Spleen (tissue), 13 donors: ENCODE measurements at places on chromosomes 7 and 10. TPM values are rescaled to one million over a fixed set of nuclear protein-coding genes. Genes with fewer than 3 reads are reported as not detected.

DNA sequence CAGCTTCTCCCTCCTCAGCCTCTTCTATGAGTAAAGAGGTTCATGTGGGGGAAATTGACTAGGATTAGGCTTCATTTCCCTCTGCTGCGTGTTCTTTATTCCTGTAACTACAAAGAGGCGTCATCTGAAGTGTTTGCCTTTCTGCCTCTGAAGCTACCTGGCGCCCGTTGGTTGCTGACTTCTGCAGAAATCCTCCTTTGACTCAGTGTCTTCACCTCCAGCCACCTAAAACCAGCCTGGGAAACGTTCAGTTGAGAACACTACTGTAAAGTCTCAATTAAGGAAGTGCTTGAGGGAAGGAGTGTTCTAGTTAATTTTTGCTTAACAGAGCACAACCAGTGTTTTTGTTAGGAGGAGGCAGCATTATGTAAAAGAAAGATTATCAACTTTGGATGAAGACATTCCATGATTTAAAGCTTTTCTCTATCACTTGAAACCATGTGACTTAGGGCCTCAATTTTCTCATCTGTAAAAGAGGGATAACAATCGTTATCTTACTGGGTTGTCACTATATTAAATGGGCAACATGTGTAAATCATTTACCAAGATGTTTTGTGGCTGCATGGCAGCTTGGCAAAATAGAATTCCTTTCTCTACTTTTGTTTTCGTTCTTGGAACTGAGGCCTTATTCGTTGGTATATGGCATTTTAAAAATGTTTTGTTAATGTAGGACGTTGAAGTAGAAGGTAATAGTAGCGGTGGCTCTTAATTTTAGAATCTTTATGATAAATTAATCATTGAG lies 642.9 kb downstream of the SDK1 start:
- no peaks in the 10 kb centered on the region for H3K36me3 ChIP-seq
- H3K4me3 ChIP-seq = no peak overlapping the region
- H3K27ac ChIP-seq = peak overlapping the region; percentile 78
- no peaks in the 10 kb centered on the region for H3K27me3 ChIP-seq

Gene SLC29A3
- 7.5 TPM for total RNA-seq

DNA sequence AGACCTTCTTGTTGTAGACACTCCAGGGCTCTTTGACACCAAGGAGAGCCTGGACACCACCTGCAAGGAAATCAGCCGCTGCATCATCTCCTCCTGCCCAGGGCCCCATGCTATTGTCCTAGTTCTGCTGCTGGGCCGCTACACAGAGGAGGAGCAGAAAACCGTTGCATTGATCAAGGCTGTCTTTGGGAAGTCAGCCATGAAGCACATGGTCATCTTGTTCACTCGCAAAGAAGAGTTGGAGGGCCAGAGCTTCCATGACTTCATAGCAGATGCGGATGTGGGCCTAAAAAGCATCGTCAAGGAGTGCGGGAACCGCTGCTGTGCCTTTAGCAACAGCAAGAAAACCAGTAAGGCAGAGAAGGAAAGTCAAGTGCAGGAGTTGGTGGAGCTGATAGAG lies 5.5 kb downstream of the GIMAP7 start:
- H3K36me3 ChIP-seq = peaks cover 16% of the 10 kb centered on the region
- peak overlapping the region; percentile 59 for H3K4me3 ChIP-seq
- no peaks in the 10 kb centered on the region for H3K27me3 ChIP-seq

DNA sequence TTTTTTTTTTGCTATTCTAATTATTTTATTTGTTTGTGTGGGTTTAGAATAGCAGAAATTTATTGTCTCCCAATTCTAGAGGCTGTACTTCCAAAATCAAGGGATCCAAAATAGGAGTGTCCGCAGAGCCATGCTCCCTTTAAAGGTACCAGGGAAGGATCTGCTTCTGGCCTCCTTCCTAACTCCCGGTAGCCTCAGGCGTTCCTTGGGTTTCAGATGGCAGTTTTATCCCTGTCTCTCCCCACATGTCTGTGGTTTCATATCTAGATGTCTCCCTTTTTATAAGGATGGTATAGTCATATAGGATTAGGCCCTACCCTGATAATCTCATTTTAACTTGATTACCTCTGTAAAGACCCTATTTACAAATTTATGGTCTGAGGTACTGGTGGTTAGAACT lies 48.4 kb downstream of the BMPR1A start:
- no peak for DNase-seq
- no peak overlapping the region for H3K27ac ChIP-seq
- H3K4me3 ChIP-seq = no peak overlapping the region
- H3K4me1 ChIP-seq = no peaks in the 10 kb centered on the region

- H3K4me3 ChIP-seq = no peak overlapping the region
- H3K27ac ChIP-seq = no peak overlapping the region
- no peaks in the 10 kb centered on the region for H3K4me1 ChIP-seq
- no peaks in the 10 kb centered on the region for H3K36me3 ChIP-seq
Observed at GRCh38 chr7:73387221-73387828, 46.3 kb upstream of the FZD9 start.

DNA sequence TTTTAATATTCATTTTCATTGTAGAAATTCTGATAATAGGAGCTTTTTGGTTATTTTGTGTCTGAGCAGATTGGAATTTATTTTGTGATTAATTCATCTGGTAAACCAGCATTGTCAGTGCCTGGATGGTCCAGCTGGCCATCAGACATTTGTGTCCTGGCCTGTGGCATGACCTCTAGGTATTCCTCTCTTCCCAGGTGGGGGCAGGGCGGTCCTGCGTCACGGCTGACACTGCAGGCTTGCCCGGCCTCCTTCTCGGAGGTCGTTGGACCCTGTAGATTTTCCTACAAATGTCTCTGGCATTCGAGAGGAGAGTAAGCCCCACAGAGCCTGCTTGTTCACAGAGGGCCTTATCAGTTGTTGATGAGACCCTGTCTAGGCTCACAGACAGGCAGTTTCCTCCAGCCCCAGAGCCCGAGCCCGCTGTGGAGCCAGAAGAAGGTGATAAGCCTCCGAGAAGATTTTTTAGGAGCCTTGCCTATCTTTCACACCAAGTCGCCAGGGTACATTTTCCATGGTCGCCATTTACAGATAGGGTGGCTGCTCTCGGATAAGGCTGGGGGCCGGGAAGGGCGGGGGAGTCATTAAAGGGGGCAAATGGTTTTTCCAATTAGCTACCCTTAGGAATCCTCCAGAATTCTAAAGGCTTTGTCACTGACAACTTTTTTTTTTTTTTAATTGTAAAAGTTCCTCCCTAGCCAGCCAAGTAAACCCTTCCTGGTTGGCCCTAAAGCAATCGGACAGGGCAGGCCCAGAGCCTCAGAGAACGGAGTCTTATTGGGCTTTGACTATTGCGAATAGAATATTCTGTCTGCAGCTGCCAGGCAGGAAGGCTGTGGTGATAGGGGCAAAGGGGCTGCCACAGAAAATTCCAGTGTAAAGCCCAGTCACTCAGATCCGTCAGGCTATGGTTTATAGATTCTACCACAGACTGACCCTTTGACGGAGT lies 78.1 kb upstream of the TBX20 start:
- no peaks in the 10 kb centered on the region for H3K4me1 ChIP-seq
- no peak overlapping the region for H3K4me3 ChIP-seq
- H3K27ac ChIP-seq = no peak overlapping the region

- no peak for DNase-seq
- H3K27me3 ChIP-seq = no peaks in the 10 kb centered on the region
Observed at GRCh38 chr10:8640301-8640700, 585.8 kb downstream of the GATA3 start.

Gene LBX1
- not detected for total RNA-seq

GRCh38 chr7:139351027-139351426 lies 8.7 kb upstream of the LUC7L2 start:
- no peaks in the 10 kb centered on the region for H3K27me3 ChIP-seq
- H3K36me3 ChIP-seq = peaks cover 36% of the 10 kb centered on the region
- no peak for DNase-seq
- no peaks in the 10 kb centered on the region for H3K4me1 ChIP-seq
- H3K27ac ChIP-seq = no peak overlapping the region

GRCh38 chr7:116162254-116162653 lies 48.1 kb upstream of the TES start:
- no peak overlapping the region for H3K27ac ChIP-seq
- DNase-seq = no peak
- H3K27me3 ChIP-seq = no peaks in the 10 kb centered on the region
- H3K36me3 ChIP-seq = no peaks in the 10 kb centered on the region
- no peak overlapping the region for H3K4me3 ChIP-seq

- no peak for DNase-seq
- no peak overlapping the region for H3K4me3 ChIP-seq
- no peaks in the 10 kb centered on the region for H3K36me3 ChIP-seq
- H3K27me3 ChIP-seq = no peaks in the 10 kb centered on the region
- H3K27ac ChIP-seq = no peak overlapping the region
Observed at GRCh38 chr10:4199196-4199595, 414.2 kb upstream of the KLF6 start.

DNA sequence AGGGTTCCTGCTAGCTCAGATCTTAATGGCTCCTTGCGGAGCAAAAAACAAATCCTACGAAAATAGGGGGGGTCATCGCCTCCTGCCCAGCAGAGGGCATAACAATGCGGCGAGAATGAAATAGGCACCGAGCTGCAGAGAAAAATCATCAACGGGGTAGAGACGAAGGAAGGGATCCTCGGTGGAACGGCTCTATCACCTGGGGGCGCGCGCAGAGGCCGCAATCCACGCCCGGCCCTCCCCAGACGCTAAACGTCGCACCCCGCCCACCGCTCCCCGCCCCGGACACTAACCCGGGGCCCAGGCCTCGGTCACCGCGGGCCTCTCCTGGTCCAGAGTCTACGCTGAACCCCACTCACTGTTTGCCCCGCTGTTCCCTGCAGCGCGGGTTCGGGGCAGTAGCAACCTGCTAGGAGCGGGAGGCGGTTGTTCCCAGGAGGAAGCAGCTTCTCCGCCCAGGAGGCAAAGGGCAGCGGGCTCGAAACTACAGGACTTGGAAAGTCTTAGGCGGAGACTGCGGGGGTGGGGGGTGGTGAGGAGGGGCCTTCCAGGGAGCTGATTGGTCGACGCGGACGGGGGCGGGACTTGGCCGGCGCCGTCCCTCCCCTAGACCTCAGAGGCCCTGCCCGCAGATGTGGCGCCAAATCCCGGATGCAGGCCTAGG lies at the start of gene TCAF1:
Gene TCAF1 (minus strand): TSS at position 509 of the 664 bp plus-strand sequence. CDS start 25,568 bp downstream, outside the sequence.
- H3K27me3 ChIP-seq = no peaks in the 10 kb centered on the region
- peak within 1 kb of the TSS; percentile 83 for H3K4me3 ChIP-seq
- peaks cover 6% of the 10 kb centered on the region for H3K4me1 ChIP-seq

DNA sequence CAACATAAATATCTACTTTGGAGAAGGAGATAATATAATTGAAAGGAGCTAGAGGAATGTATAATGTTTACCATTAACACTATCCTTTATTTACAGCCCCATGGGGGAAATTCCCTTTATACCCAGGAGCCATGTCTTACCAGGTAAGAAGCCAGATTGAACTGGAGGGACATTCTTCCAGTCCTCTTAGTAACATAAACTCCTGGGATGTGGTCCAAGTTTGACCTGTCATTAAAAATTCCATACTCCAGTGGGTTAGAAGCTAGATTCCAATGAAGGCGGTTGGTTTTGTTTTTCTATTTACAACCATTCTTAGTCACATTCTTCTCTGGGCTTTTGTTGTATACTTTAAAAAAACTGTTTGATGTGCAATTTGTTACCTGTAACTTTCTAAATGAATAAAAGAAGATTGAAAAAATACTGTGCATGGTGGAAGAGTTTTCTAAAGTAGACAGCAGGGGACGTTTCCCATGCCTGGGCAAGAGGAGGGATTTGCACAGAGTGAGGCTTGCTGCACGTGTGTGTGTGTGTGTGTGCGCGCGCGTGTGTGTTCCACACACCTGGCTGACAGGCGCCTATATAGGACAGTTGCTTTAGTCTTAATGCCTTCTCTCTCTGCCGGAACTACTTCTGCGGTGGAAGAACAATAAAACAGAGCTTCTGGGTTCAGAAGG lies 2.0 kb downstream of the PLCE1 start:
- DNase-seq = no peak
- no peak overlapping the region for H3K27ac ChIP-seq
- no peak overlapping the region for H3K4me3 ChIP-seq
- H3K4me1 ChIP-seq = no peaks in the 10 kb centered on the region
- peaks cover 53% of the 10 kb centered on the region for H3K27me3 ChIP-seq

GRCh38 chr7:107312418-107312817 lies 143.6 kb downstream of the HBP1 start:
- no peaks in the 10 kb centered on the region for H3K27me3 ChIP-seq
- H3K27ac ChIP-seq = no peak overlapping the region
- H3K4me3 ChIP-seq = no peak overlapping the region
- H3K36me3 ChIP-seq = peaks cover 15% of the 10 kb centered on the region
- DNase-seq = no peak

DNA sequence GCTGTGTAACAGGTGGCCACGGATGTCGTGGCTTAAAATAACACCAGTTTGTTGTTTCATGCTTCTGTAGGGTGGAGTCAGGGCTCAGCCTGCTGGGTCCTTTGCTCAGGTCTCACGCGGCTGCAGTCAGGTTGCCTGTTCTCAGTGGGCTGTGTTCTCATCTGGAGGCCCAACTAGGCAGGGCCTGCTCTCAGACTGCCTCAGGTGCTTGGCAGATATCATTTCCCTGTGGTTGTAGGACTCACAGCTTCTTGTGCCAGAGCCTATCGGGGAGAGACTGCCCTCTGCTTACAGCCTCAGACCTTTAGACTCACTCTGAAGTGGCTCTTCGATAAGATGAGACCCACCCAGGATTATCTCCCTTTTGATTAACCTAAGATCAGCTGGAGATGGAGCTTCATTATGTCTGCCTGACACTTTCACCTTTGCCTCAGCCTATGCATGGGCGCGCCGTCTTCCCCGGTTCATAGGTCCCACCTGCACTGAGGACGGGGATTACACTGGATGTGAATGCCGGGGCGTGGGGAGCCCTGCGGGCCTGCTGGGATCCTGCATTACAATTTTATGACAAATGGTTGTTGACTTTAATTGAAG lies 55.3 kb downstream of the INPP5A start:
- H3K27ac ChIP-seq = peak overlapping the region; percentile 80
- no peaks in the 10 kb centered on the region for H3K27me3 ChIP-seq
- H3K4me1 ChIP-seq = peaks cover 53% of the 10 kb centered on the region
- peak; percentile 80 for DNase-seq

Gene CH25H
- total RNA-seq = 6.8 TPM

- DNase-seq = no peak
- no peak overlapping the region for H3K27ac ChIP-seq
- H3K4me1 ChIP-seq = no peaks in the 10 kb centered on the region
- no peak overlapping the region for H3K4me3 ChIP-seq
- no peaks in the 10 kb centered on the region for H3K27me3 ChIP-seq
Observed at GRCh38 chr10:2145491-2145890, 408.2 kb upstream of the ADARB2 start.

GRCh38 chr7:33873518-33873917 lies 31.8 kb upstream of the BMPER start:
- H3K27me3 ChIP-seq = no peaks in the 10 kb centered on the region
- H3K4me3 ChIP-seq = no peak overlapping the region
- H3K4me1 ChIP-seq = no peaks in the 10 kb centered on the region
- no peaks in the 10 kb centered on the region for H3K36me3 ChIP-seq

DNA sequence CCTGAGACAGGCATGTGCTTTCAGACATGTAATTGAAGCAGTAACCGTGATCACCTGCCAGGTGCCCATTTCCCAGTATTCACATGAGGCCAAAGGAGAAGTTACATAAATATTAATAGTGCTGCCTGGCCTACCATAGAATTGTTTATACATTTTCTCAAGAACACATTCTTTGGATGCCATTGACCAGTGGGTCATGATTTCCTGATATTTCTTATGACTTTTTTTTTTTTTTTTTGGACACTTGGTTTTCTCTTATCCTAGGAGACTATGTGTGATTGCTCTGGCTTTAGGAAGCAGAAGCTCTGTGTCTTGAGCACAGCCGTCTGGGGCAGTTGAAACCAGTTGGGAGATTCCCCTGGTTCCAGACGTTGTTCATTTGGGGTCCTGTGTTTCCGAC lies 143.9 kb upstream of the NPS start:
- no peaks in the 10 kb centered on the region for H3K4me1 ChIP-seq
- H3K4me3 ChIP-seq = no peak overlapping the region
- peak; percentile 4 for DNase-seq
- H3K27me3 ChIP-seq = no peaks in the 10 kb centered on the region
- H3K27ac ChIP-seq = no peak overlapping the region
